ENCODE measurements at places on chromosomes 4 and X.

GRCh38 chr4:126513596-126513995, 1119.2 kb upstream of the INTU start:
- no peak for DNase-seq

DNA sequence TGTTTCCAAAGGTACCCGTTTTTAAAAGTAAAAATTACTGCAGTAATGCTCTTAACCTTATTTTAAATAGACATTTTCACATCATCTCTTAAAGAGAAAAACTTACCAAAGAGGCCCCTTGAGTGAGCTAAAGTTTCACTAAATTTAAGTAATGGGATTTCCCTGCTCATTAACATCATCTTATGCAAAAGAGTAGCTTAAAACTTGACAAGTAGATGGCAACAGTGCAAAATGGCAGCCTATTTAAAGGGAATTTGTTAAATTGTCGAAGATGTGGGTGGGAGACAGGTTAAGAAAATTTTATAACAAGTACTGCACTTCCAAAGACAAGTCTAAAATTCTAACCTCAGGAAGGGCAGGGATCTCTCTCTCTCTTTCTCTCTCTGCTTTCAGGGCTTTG, 271.7 kb upstream of the LDB2 start:
- DNase-seq = no peak

DNA sequence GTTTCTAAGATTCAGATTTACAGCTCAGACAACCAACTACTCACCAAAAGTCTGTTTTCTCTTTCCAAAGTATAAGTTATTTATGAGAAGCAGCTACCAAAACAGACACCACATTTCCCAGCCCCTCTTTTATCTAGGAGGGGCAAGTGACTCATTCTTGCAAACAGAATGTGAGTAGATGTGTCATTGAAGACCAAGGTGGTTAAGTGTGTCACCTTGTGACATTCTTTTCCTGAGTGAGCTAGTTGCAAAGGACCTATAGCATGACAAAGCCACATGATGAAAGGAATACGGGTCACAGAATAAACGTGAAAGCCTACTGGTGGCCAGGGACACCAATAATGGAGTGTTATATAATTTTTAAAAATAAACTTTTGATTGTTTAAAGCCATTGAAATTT, 50.0 kb downstream of the SLC7A11 start:
- DNase-seq = no peak

- no peak for DNase-seq
Measured at GRCh38 chr4:91279899-91280298, 1023.9 kb upstream of the GRID2 start.

GRCh38 chr4:48575964-48576363, 85.9 kb downstream of the ZAR1 start:
- no peak for DNase-seq

DNA sequence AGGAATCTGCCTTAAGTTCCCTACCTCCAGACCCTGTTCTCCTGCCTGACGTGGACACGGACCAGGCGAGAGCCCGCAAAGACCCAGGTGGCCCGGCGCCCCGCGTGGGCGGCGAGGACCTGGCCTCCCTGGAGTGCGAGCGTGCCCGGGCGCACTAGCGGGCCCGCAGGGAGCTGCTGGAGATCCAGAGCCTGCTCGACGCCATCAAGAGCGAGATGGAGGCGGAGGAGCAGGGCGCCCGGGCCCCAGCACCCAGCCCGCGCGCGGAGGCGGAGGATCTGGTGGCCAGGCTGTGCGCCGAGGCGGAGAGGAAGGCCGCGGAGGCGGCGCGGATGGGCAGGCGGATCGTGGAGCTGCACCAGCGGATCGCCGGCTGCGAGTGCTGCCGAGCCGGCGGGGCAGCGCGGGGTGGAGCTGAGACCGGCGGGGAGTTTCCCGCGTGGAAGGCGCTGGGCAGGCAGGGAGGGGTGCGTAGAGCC, 18.2 kb downstream of the MRFAP1 start:
- peak; percentile 64 for DNase-seq

GRCh38 chrX:152028579-152028978, 54.1 kb upstream of the GABRE start:
- DNase-seq = no peak

DNA sequence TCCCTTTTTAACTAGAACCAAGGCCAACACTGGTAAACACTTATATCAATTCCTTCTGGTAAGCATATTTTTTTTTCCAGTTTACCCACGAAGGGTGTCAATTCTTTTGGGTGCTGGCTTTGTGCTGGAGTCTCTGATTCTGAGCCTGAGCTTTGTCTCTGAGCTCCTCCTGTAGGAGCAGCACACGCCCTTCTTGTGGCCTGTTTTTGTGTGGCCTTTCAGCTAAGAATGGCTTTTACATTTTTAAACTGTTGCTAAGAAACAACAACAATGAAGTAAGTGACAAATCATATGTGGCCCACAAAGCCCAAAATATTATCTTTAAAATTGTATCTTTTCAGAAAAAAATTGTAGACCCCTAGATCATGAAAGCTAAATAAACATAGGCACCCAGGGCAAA, 98.0 kb upstream of the TBC1D9 start:
- DNase-seq = no peak

DNA sequence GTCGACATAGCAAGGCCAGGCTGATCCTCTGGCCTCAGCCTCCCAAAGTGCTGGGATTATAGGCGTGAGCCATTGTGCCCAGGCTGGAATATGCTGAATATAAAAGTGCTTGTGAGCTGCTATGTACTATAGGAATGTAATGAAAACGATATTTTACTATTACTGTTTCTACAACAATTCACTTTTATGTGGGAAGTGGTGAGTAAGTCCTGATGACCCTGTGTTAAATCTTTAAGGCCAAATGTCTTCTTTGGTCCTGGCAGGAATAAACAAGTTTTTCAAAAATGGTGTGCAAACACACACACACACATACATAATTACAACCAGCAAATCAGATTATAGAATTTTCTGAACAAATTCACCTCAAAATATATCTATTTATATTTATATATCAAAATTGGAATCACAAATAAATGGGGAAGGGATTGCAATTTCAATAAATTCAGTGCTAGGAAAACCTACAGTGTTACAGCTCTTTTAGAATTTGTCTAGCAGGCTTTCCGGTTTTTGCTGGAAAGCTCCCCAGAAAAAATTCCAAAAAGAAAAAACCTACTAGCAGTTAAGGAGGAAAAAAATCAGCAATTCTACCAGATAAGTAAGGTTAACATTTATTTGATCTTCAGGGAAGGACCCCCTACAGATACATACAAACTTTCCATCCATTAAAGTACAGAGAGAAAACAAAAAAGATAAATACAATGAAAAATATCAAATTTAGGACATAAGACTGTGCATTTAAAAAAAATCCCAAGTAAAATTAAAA, 17.9 kb downstream of the SMIM14 start:
- DNase-seq = no peak

GRCh38 chr4:6603128-6603527, 28.1 kb downstream of the MAN2B2 start:
- no peak for DNase-seq

DNA sequence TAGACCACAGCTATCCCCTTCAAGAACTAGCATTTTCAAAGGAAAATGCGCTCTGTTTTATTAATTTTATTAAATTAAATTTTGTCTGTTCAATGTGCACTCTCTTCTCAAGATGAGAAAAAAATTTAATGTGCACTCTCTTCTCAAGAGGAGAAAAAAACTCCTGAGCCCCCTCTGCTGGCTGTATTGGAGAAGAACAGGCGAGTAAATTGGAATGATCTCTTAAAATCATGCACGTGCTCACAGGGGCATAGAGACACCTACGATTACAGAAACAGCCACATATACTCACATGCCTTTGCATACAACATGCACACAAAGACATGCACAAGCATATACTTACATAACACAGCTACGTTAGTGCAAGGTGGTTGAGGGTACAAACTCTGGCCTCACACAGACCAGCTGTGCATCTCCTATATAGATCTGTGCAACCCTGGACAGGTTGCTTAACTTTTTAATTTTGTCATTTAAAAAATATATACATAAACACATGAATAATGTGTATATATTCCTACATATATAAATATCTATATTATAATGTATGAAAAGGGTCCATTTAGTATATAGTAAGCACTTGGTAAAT, 176.2 kb upstream of the CXorf66 start:
- peak; percentile 17 for DNase-seq

DNA sequence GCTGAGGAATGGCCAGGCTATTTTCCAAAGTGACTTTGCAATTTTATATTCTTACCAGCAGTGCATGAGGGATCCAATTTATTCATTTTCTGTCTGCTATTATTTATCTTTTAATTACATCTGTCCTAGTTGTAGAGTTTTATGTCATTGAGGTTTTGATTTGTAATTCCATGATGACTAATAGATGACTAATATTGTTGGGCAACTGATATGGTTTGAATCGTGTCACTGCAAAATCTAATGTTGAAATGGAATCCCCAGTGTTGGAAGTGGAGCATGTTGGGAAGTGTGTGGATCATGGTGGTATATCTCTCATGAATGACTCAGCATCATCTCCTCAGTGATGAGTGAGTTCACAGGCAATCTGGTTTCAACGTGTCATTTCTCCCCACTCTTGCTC, 201.5 kb downstream of the TBX22 start:
- DNase-seq = no peak

DNA sequence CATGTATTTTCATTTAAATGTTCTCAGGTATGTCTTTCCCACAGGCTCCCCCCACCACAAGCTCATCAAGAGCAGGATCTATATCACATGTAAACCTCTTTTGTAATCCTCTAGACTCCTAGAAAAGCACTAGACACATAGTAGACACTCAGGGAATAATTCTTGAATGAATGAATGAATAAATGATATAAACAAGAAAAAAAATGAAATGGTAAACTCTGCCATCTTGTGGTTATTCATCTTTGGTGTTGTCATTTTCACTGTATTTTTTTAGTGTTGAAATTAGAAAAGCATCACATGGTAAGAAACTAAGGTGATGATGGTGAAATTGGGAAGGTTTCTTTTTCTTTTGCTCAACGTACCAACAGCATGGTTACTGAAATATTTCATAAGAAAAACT, 34.2 kb upstream of the C1GALT1C1 start:
- DNase-seq = no peak

DNA sequence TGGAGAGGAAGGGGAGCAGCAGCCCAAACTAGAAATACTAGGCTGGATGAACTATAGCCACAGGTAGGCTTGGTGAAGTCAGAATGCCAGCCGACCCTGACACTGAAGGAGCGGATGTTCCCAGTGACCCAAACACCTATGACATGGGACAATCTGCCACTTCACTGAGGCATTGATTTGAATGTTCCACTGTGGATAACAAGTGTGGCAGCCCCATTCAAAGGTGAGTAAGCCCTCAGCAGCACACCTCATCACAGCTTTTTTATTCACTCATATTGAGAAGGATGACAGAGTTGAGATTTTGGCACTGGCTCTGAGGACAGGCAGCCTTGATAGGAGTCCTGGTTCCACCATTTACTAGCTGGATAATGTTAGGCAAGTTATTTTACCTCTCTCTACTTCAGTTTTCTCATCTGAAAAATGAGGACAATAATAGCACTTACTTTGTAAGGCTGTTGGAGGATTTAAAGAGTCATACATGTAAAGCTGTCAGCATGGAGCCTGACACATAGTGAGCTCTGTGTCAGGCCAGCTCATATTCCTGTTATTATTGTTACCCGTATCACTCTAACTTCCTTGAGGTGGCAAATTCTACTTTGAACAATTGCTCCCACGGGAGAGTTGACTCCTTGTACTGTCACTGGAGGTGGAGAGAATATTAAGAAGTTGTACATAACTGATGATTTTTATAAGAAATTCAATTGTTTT, 114.6 kb downstream of the RASL11B start:
- peak; percentile 6 for DNase-seq

DNA sequence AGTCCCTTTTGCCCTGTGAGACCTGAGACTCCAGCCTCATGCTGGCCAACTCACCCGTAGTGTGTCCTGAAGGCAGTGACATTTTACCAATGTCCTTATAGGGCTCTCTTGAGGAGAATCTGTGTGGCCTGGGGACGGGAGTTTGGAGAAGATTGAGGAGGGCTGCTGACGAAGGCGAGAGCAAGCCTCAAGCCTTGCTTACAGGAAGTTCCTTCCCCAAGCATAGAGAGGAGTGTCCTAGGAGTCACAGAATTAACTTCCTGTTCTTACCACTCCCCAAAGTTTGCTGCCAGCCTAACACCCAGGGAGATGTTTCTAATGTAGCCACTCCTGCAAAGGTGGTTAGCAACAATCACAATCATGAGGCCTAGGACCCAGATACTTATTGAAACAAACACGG, at the start of gene NXF3:
Gene NXF3 (minus strand): TSS at position 202 of the 400 bp plus-strand sequence. CDS start 120 bp downstream, at position 82.
- DNase-seq = no peak

- peak; percentile 1 for DNase-seq
Measured at GRCh38 chrX:292900-293897, 12.0 kb downstream of the PLCXD1 start.

Data from activated CD4-positive, alpha-beta T cell treated with anti-CD3 and anti-CD28 coated beads for 48 hours (primary cell).